ENCODE measurements at places on chromosomes 7 and 10.

- DNase-seq, result peak; percentile 30
Measured at GRCh38 chr7:73811760-73812168, 19.0 kb upstream of the CLDN4 start.

DNA sequence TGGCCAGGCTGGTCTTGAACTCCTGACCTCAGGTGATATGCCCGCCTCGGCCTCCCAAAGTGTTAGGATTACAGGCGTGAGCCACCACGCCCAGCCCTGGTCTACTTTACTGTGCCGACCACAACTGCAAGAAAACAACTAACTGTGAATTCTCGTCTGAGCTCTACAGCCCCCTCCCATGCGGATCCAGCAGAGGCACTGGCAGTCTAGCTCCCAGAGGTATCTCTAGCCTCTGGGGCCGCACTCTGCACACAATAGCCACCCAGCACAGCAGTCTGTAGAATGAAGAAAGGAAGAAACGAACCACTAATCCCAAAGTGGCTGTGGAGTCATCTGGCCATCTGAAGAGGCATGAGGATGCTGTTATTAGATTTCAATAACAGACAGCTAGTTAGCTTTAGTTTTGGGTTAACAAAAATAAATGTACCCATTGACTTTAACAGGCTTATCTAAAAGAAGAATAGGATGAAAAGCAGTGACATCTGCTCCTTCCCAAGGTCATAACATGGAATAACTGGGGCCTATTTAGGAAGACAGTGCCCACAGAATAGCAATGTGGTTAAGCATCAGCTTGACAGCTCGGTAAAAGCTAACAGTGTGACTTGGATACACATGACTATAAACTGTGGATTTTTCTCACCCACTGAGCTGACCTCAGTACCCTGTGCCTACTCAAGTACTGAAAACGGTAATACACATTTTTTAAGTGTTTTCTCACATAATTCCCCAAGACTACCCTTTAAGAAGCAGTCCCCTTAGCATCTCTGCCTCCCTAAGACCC, 131.9 kb downstream of the TNS3 start:
- no peak for DNase-seq

- DNase-seq, result no peak
Measured at GRCh38 chr10:48748573-48748972, 63.9 kb downstream of the WDFY4 start.

DNA sequence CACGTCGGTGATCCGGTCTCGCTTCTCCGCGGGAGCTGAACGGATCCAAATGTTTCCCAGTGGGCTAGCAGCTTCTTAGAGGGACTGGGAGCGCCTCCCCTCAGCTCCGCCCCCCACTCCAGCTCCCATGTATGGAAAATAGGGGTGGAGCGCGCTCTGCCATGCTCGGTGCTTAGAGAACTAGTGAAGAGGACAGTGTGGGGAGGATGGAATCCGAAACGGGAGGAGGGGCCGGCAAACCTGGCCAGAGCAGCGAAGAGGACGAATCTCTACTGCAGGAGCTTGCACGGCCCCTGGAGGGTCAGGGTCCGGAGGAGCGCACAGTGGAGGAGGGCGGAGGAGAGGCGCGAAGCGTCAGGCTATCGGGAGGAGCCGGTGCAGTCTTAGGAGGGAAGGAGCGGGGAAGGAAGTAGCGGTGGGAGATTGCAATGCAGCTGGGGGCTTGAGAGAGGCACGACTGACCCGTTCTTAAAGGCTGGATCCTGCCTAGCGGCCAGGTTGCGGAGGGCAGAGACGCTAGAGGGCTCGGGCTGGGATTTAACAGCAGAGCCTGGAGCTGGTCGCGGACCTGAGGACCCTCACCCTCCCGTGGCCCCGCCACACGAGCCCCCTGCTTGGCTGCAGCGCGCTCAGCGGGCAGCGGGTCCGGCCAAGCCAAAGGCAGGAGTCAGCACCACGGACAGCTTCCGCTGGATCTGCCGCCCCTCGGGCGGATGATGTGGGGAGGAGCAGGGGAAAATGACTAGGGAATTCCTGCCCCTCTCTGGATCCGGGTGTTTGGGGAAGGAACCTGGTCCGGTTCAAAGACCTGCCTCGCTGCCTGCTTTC, at the start of gene PRLHR:
Gene PRLHR (minus strand): TSS at position 51 of the 828 bp plus-strand sequence. CDS start 404 bp downstream, outside the sequence.
- no peak for DNase-seq

GRCh38 chr7:155123413-155123812, 53.3 kb downstream of the HTR5A start:
- no peak for DNase-seq

DNA sequence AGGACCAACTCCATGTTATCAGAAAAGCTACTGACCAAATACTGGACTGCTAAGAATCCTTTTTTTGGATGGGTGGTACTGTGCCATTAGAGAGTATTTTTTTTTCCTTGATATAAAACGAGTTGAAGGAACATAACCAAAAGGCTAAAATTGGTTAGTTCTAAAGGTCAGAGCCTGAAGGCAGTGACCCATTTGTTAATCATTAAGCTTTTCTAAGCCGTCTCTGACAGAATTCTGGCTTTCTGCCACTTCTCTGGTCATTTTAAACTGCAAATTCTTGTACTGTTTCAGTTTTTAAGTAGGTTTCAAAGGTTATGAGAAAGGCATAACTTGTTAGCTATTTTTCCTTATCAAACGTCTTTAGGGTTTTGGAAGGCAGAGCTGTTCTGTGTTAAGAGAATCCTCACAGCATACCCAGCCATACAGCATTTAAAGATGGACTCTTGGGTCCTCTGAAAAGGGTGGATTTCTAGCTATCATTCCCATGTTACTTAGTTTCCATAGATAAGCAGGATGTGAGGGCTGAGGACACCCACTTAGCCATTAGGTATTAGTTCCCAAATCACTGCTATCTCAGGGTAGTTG, 196.8 kb downstream of the RNLS start:
- no peak for DNase-seq

- DNase-seq, result no peak
Measured at GRCh38 chr10:120382360-120382759, 74.7 kb upstream of the PLPP4 start.

DNA sequence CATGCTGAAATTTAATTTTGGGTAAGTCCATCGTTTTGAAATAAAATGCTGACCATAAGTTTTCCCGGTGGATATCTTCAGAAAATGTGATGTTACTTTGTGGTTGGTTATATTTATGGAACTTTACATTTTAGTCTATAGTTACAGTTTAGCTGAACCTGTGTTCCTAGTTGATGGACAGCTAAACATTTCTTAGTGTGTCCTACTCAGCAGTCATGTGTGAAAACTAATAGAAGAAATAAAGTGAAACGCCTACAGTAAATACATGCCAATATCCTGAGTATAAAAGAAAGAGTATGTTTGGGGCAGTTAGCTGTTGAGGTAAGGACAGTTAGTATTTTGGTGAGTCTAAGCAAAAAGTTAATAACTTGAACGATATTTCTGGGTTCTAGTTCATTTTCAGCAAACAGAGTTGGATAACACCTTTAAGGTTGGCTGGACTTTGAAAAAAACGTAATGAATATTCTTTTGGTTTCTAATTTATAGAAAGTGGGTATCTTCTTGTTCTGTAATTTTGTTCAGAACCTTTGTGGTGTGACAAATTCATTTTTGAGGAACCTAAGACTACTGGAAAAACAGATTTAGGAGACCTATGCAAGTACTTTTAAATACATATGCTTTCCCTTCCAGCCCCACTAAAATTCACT, 28.7 kb downstream of the LCOR start:
- DNase-seq, result no peak

DNA sequence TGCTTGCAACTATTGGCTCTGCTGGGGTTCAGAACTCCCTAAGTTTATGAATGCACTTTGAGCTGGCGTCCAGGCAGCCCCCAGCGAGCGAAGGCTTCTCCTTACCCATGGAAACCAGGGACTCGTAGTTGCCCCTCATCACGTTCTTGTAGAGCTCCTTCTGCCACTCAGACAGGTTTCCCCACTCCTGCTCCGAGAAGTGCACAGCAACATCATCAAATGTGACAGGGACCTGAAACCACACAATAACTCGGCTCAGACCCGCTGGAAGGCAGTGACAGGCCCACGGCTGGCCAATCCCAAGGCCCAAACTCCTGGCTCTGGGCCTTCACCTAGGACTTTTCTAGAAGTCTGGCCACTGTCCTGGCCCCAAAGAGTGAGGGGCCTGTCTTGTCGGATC, 6.9 kb downstream of the ZNF777 start:
- DNase-seq, result no peak

DNA sequence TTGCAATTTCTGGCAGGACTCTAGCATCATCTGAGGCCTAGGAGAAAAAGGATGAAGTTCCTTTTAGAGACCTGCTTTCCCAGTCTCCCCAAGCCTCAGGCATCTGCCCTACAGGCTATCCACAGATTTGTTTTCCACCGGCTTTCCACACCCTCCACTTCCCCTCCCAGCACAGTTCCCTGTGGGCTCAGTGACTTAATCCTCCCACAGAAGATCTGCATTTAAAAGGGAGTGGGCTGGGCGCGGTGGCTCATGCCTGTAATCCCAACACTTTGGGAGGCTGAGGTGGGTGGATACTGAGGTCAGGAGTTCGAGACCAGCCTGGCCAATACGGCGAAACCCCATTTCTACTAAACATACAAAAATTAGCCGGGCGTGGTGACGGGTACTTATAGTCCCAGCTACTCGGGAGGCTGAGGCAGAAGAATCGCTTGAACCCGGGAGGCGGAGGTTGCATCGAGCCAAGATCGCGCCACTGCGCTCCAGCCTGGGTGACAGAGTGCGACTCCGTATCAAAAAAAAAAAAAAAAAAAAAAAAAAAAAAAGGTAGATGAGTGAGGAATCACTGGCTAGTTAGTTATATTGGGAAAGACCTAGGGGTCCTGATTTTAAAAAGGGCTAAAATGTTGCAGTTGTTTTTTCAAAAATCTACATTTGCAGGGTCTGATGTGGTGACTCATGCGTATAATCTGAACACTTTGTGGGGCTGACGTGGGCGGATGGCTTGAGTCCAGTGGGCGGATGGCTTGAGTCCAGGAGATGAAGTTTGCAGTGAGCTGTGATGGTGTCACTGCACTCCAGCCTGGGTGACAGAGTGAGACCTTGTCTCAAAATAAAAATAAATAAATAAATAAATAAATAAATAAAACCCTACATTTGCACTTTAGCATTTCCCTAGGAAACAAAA, 119.5 kb downstream of the BAMBI start:
- no peak for DNase-seq

DNA sequence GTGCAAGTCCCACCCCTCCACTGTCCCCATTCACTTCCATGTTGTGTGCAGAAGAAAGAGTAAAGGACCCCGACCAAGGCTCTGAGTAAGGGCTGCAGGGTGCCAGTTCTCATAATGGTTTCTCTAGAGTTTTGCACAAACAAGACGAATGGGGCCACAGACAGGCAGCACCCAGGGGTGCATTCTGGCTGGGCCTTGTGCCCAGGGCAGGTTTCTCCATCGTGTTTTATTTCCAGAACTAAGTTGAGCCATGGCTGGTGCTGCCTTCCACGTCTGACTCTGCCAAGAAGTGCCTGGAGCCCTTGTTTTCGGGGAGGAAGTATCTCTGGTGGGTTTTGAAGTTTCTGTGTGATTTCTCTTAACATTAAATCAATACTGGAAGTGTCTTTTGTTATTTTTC, 95.0 kb upstream of the SDK1 start:
- no peak for DNase-seq

DNA sequence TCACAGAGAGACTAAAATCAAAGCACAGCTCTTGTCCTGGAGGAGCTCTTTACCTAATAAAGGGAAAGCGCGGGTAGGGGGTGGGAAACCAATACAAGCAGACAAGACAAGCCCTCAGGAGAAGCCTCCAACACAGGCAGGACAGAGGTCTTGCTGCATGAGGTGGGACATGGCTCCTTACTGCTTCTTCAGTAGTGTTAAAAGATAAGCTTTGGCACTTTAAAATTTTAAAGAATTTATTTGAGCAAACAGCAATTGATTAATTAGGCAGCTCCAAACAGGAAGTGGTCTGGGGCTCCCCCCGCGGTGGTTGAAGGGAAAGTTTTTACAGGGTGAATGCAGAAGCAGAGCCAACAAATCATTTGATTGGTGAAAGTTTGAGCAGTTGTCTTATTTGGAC, 50.3 kb upstream of the MACC1 start:
- no peak for DNase-seq

DNA sequence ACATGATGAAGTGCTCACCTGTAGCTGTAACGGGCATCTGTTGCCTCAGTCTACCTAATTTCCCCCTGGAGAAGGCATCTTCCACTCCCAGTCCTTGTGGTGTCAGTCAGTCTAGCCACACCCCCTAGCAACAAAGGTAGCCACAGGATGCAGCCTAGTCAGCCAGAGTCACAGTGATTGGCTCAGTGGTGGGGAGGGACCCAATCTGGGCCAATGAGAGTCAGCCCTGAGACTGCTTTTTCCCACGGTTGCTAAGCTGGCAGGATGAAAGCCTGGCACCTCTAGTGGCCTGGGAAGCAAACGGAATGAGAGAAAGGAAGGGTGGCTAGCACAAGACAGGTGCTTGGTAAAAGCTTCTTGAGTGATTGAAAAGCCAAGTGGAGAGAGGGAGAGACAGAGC, 118.6 kb downstream of the SH3PXD2A start:
- no peak for DNase-seq

DNA sequence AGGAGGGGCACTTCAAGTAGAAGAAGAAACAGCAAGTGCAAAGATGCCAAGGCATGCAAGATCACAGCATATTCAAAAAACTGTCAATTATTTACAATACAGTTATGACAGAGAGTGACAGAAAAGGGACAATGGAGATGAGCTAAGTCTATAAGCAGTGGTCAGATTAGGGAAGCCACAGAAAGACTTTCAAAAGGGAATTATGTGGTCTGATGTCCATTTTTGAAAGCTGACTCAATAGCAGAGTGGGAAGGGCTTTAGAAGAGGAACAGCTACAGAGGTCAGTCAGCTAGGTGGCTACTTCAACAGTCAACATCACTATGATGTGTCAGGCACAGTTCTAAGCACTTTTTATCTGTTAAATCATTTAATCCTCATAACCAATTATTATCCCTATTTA, 45.2 kb upstream of the SPOCK2 start:
- DNase-seq, result no peak

DNA sequence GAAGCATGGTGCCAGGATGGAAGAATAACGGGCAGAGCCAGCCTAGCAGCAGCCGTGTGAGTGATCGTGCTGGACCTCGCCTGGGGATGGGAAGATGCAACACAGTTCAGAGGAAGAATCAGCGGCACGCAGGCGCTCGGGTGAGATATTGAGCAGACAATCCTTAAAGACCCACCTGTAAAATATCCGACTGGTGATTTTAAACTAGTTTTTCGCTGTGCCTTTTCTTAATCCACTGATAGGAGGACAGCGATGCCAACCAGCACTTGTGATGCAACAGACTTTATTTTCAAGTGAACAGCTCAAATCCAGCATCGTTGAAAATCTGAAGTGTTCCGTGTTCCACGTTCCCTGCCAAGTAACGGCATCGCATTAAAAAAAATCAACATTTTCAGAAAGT, 214.7 kb downstream of the TEX36 start:
- DNase-seq, result no peak

- no peak for DNase-seq
Measured at GRCh38 chr7:105304040-105304895, 84.5 kb downstream of the SRPK2 start.

GRCh38 chr10:25102147-25102822, 72.5 kb upstream of the GPR158 start:
- no peak for DNase-seq

Measured in stimulated activated CD4-positive, alpha-beta T cell treated with anti-CD3 and anti-CD28 coated beads, Interleukin-15, amount 100 ng/mL, for 1 hour (primary cell).